ENCODE measurements at places on chromosomes 13 and 19.
A peak's percentile ranks its signal among the peaks of the same experiment; 100 is the strongest.

GRCh38 chr13:106028911-106029310 is 506.6 kb downstream of the EFNB2 start:
- DNase-seq: no peak

GRCh38 chr19:793806-794205 is 3.4 kb upstream of the PTBP1 start:
- no peak for DNase-seq

DNA sequence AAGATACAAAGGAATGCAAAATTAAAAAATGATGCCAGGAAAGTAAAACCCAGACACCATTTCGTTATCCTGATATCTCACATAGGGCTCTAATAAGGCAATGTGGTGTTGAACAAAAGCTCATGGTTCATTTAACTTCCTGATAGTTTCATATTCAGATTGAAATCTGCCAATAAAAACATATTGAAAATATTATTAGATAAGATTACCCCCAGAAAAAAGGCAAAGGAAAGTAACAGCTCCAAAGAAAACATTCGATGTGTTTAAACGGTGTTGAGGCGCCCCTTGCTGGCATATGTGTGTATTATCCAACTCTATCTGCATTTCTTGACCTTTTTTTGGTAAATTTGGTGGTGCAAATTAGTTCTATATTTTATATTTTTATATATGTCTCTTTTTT is 75.9 kb downstream of the ESD start:
- DNase-seq: peak; percentile 69

DNA sequence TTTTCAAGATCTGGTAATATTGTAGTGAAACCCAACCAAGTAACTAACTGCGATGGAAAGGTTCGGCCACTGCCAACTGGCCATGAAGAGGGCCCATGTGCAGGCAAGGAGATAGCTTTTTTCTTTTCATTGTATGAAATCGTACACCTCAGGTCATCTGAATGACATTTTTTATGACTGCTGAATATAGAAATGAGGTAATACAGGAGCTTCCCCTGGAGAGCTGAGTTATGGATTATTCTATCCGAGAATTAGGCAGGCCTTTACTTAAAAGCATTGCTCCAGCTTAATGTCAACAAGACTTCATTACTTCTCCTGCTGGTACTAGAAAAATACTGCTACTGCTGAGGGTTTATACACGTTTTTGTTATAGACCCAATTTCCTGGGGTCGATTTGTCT is 1215.6 kb downstream of the EFNB2 start:
- no peak for DNase-seq

- DNase-seq: no peak
Observed at GRCh38 chr19:13795595-13796300, 505 bp downstream of the ZSWIM4 start.

DNA sequence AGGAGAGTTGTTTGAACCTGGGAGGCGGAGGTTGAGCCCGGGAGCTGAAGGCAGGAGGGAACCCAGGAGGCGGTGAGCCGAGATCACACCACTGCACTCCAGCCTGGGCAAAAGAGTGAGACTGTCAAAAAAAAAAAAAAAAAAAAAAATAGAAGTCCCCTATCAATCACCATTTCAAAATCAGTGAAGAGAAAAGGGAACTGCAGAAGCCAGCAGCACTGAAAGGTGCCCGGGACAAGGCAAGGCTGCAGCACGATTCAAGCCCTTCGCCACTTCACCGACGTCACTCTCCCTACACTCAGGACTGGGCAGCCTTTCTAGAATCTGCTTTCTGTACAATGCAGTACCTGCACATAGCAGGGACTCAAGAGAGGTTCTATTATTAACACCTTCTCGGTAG is 21.9 kb upstream of the USP12 start:
- no peak for DNase-seq

- DNase-seq: no peak
Observed at GRCh38 chr19:33298146-33298911, 4.0 kb downstream of the CEBPA start.

- DNase-seq: peak; percentile 71
Observed at GRCh38 chr13:75760131-75761021, 124.2 kb downstream of the LMO7 start.

Data from OCI-M1 (cell line).